ENCODE measurements at places on chromosomes 6 and 20.

- DNase-seq = no peak
These were observed 8.2 kb downstream of the TRAF3IP2 start for GRCh38 chr6:111597291-111598086.

DNA sequence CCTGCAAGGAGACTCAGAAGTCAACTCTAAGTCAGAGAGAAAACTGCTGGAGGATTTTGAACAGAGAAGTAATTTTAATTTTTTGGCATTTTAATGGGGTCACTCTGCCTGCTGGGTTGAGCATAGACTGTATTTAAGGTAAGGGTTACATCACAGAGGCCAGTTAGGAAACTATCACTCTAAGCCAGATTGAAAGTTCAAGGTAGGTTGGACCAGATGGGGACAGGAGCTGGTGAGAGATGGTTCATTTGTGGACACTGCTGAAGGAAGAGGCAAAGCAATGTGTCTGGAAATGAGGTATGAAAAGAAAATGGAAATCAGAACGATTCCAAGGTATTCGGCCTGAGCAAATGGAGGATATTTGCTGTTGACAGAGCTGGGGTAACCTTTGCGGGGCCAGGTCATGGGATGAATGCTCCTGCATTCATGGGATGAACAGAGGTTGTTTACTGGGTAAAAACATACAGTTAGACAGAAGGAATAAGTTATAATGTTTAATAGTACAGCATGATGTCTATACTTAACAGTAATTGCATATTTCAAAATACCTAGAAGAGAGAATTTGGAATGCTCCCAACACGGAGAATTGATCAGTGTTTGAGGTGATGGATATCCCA is 26.9 kb downstream of the FRK start:
- DNase-seq = no peak

- DNase-seq = no peak
These were observed 691 bp upstream of the ANGPT4 start for GRCh38 chr20:916825-917224.

DNA sequence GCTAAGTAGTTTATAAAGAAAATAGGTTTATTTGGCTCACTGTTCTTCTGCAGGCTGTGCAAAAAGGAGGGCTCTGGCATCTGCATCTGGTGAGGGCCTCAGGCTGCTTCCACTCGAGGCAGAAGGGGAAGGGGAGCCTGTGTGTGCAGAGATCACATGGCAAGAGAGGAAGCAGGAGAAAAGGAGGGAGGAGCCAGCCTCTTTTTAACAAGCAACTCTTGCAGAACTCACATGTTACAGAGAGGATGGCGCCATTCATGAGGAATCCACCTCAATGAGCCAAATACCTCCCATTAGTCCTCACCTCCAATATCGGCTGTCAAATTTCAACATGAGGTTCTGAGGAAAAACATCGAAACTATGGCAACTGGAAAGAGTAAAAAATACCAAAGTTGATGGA is 666.6 kb upstream of the SLC35B3 start:
- DNase-seq = no peak

- no peak for DNase-seq
These were observed 305.3 kb downstream of the CLIC5 start for GRCh38 chr6:45710304-45710821.

Measured in muscle of leg (tissue), 16 donors.